Endothelial cell (in vitro differentiated cells): ENCODE measurements at places on chromosomes 5 and 9.

GRCh38 chr5:110055302-110055701 is 365.6 kb downstream of the MAN2A1 start:
- no peak for DNase-seq

DNA sequence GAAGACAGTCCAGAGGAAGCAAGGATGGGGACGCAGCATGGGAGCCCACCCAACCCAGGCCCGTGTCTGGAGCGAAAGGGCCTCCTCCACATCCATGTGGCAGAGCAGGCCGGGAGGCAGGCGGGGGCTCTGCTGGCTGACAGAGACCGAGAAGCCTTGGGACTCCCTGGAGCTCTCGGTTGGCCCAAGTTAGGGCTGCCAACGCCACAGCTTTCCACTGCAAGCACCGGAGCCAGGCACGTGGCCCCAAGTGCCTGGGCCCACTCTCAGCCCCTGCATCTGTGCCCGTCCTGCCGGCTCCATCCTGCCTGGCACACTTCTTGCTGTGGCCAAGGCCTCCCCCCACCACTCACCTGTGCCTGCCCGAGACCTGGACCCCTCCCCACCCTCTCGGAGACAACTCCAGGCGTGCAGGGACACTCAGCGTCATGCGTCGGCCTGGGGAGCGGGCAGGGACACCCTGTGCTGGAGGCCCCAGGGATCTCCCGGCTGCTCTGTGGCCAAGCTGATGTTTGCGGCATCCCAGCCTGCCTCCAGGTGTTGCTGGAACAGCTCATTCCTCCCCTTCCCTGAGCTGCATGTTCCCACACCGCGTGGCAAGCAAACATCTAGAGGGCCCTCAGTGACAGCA is 31.5 kb downstream of the SLC6A3 start:
- DNase-seq: no peak

DNA sequence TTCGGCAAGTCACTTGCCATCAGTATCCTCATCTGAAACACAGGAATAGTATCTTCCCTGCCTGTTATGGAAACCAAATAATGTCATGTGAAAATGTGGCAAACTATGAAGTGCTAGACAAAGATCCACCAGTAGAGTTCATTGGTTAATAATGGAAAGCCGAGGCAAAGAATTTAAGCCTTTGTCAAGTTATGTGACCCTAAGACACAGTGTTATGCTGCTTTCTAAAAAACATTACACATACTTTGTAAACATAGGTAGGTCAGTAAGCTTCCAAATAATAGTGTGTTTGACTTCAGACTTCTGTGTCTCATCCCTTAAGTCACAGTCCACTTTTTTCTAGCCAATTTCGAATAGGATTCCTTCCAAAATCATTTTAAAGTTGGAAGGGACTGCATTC is 6.0 kb downstream of the PTAR1 start:
- no peak for DNase-seq

DNA sequence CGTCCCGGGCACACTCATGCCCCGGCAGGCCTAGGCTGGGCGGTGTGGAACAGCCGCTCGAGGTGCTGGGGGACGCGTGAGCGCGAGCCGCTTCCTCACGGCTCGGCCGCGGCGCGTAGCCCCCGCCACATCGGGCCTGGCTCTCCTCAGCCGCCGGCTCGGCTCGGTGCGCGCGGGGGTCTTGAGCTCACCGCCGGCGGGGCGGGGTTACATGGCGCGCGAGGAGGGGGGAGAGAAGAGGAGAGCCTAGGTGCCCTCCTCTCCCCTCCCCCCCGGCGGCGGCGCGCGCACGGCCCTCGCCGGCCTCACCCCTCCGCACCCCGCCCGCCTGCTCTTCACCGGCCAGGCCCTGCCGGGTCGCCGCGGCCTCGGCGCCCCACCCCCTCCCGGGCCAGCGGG is 7.7 kb downstream of the RANBP6 start:
- DNase-seq: peak; percentile 85
